HT-29 (cell line): ENCODE measurements at places on chromosomes 3 and 15.

- no peak for DNase-seq
These were observed 152.4 kb downstream of the LEKR1 start for GRCh38 chr3:156978481-156978961.

DNA sequence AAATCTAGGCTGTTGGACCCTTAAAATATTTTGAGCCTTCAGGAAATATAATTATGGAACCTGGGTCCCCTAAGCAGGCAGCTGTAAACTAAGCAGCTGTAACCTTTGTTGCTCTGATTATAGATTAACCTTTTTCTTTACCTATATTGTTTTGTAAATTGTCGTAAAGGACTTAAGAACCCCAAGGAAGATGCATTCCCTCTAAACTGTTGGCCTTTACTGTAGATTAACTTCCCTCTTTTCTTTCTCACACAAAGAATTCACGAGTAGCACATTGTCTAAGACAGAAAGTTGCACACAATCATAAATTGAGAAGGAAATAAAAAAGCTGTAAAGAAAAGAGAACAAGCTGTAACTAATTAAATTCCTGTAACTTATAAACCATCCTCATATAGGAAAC lies 877.3 kb downstream of the ROBO2 start:
- no peak for DNase-seq

DNA sequence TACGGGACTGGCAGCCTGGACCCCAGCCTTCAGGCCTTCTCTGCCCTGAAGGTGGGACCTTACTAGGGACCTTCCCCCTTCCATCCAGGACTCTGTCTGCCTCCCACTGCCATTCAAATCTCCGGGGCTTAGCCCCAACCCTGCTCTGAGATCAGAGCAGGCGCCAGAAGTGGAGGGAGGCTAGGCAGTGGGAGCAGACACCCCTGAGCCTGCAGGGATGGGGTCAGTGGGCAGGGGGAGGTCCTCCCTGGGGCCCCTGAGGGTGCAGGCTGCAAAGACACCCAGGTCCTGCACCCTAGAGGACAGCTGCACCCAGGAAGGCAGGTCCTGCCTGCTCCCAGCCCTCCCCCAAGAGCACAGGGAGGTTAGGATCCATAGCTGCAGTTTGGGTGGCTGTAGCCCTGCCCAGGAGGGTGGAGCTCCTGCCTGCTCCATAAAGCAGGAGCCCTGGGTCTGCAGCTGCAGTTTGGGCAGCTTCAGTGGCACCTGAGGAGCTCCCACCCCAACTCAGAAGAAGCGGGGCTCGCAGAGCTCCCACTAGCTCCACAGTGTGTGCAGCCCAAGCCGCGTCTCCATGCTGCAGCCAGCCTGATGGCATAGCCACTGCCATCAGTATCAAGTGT lies 8.1 kb upstream of the POC1A start:
- no peak for DNase-seq

GRCh38 chr15:35626571-35627318 lies 80.8 kb upstream of the DPH6 start:
- DNase-seq: no peak

GRCh38 chr15:59918994-59919951 lies 84.8 kb upstream of the FOXB1 start:
- no peak for DNase-seq

DNA sequence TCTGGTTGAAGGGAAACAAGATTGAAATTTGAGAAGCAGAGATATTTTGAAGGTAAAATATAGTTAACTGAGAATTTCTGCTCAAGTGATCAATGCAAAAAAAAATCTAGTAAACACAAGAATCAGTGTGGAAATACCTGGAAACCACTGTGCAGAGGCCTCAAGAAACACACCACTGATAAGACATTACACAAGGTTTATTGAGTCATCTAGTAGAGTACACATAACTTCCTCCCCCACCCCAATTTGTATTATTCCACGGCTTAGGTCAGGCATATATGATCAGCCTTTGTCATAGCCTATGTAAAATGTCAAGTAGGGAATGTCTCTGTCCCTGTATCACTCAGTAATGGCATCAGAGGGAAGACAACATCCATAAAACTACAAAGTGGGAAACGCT lies 447.8 kb upstream of the BCHE start:
- no peak for DNase-seq

DNA sequence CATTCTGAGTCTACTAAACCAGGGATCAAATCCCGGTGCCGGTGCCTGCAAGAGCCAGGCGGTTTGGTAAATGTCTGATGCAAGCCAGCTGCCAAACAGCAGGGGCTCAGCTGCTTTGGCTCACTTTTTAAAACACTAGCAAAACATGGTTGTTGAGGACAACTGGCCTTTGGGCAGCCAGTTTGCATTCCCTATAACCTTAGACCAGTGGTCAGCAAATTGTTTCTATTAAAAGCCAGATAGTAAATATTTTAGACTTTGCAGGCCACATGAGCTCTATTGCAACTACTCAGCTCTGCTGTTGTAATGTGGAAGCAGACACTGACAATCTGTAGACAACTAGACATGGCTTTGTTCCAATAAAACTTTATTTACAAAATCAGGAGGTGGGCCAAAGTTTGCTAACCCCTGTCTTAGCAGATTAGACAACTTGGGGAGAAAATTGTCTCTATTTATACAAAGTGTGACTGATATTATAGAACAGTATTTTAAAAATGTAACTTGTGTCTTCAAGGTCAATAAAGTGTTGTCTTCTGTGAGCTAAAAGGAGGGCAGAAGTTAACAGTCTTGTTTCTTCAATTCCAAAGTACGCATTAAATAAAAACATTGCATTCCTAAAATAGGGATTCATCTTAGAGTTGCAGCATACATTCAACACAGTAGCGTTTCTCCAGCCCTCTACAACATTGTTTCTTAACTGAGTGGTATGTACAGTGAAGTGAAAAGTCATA lies 67.6 kb downstream of the SSUH2 start:
- DNase-seq: no peak

DNA sequence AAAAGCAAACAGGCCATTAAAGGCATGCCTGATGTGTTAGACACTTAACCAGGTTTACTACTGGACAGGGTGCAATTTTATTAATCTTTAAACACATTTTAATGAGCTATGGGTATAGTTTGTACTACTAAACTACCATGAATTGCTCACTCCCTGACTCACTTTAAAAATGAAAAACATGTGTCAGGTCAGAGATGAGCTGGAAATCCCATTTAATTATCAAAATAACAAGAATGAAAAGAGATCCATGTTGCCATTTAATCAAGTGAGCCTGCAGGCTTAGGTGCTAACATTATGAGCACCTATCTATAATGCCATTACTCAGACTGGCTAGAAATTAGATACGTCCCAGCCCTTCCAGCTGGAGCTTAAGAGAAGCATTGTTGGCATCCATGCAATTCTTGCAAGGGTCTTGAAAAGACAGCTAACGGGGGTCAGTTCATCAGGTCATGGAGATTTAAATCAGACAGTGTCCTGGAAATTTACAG lies 224.4 kb downstream of the THRB start:
- DNase-seq: no peak

DNA sequence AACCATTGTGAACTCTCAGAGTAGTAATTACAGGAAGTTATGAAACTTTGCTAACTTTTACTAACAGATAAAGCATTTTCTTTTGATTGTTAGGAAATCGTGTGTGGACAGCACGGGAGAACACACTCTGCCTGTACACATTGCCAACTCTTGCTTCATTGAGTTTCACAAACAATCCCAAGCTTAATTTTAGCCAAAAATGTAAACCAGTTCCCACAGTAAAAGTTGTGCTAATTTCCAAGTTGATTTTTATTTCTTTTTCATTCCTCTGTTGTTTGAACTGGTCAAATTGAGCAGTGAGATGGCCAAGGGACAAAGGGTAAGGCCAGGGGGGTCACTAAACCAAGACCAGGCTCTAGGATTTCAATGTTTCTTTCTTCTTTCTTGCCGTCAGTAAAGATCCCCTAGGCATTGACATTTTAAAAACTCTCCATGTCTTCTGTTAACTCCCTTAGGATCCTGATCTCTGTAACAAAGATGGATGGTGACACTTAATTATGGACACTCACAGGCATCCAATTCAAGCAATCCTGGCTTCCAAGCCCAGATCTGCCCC lies 414.9 kb downstream of the RBMS3 start:
- DNase-seq: no peak

DNA sequence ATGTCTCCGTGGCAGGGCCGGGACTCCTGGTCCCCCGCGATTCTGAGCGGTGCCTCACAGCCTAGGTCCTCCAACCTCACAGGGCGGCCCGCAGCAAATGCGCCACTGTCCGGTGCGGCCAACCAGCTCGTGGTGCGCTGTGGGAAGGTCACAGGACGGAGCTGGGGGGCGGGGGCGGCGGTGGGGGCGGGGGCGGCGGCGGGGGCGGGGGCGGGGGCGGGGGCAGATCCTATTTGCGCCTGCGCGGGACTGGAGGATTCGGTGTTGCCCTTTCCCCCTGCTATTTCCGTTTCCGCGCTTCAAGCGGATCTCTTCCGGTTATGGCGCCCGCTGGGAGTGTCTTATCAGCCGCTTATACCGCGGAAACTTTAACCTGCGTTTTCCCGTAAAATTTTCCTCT lies 106.7 kb upstream of the SNRPN start:
- no peak for DNase-seq
